Fibroblast of villous mesenchyme (primary cell): ENCODE measurements at places on chromosomes 1 and 21. TPM values are rescaled to one million over a fixed set of nuclear protein-coding genes. Genes with fewer than 3 reads are reported as not detected.

GRCh38 chr21:45335151-45335760 is 47.6 kb upstream of the POFUT2 start:
- DNase-seq: no peak

DNA sequence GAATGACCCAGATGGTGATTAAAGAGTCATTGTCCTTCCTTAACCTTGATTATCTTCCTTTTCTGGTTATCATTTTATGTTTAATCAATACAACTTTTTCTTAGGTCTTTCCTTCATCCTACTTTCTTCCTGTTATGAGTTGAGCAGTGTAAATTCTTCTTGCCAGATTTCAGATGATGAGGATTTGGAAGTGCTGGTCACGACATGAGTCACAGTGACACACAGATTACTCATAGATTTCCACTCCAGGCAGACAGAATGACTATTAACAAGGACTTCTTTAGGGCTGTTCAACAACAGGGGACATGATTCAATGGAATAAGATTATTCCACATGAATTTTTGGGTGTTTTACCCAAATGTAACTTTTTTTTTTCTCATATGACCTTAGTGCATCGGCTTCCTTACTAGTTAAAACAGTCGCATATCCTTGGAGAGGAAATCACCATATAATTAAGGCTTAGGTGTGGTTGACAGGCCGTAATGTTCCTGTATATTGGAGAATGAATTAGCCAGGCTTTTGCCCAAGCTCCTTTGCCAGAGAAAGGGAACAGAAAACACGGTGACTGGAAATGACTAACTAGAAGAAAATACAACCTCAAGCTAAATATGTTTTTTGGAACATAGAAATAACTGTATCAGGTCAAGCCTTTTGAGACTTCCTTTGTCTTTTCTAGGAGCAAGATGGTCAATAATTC is 44.2 kb downstream of the PRRX1 start:
- peak; percentile 93 for DNase-seq

GRCh38 chr1:99956755-99957154 is 13.0 kb upstream of the SLC35A3 start:
- DNase-seq: peak; percentile 88

DNA sequence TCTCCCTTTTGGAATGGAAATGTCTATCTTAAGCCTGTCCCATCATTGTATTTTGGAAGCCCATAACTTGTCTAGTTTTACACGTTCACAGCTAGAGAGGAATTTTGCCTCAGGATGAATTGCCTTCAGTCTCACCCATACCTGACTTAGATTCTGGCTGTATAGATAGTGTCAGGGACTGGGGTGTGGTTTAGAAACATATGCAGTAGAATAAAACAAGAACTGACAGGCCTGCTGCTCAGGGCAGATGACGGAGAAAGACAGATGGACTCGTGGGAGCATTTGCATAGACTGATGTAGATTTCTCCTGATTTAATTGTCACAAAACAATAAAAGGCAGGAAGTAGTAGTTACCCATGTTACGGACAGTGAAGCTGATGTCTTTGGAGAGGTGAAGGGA is 166.7 kb downstream of the UCK2 start:
- no peak for DNase-seq

DNA sequence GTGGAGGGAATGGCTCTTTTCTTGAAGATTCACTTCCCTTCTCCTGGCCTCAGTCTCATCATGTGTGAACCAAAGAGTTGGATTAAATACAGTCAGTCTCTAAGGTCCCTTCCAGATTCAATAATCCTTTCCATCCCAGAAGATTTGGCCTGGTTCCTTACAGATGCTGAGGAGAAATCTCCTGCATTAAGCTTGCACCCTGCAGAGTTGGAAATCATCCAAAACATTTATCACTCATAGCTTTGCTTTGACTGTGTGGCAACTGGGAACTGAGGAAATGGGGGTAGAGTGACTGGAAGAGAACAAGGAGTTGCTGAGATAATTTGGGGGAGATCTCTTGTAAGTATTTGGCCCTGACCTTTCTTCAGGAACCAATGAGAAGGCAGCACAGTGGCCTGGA is 220.5 kb upstream of the SGIP1 start:
- no peak for DNase-seq

OR2AK2 gene
- under 0.01 TPM in 1 of 2 replicates, not detected in the other for total RNA-seq

DNA sequence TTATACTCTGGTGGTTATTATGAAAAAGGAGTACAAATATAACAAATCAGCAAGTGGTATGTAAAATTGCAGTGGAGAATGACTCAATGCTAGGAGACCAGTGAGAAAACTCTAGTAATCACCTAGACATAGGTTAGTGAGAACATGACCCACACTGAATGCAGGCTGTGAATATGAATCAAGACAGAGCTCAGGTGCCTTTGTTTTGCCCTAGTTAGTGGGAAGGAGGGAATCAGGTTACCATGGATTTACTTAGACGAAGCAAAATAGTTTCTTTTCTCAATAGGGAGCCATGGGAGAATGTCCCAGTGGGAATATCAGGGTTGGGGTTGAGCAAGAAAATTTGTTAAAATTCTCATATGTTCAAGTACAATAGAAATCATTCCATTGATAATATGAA is 10.6 kb upstream of the GCLM start:
- DNase-seq: no peak

GRCh38 chr1:109104364-109105151 is 9.4 kb upstream of the ELAPOR1 start:
- no peak for DNase-seq

DNA sequence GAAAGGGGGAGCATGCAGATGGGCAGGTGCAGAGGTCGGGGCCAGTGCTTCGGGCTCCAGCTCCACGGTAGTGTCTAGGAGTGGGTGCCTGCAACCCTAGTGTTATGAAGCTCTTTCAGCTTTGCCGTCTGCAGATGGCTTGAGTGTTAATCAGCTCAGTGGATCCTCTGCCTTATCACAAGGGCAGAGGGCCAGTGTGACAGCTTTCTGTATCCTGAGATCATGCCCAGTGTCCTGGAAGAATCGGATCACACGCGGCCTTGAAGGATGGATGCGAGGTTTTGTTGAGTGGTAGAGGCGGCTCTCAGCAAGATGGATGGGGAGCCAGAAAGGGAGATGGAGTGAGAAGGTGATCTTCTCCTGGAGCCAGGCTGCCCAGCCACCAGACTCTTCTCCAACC is 25.5 kb upstream of the C1orf146 start:
- DNase-seq: no peak

NEK7 gene
- total RNA-seq: 183 and 366 TPM in 2 replicates

RASAL2 gene
- 30.9 and 40.6 TPM in 2 replicates for total RNA-seq

GRCh38 chr1:85201340-85202091 is 700 bp upstream of the SYDE2 start:
- peak; percentile 62 for DNase-seq

FCRL1 gene
- not detected in 2 replicates for total RNA-seq

- no peak for DNase-seq
These were observed 10.0 kb upstream of the FAM131C start for GRCh38 chr1:16083486-16083885.

HES2 gene
- 0.43 TPM in 1 of 2 replicates, not detected in the other for total RNA-seq

C1orf56 gene
- total RNA-seq: 2.6 and 3.0 TPM in 2 replicates

DNA sequence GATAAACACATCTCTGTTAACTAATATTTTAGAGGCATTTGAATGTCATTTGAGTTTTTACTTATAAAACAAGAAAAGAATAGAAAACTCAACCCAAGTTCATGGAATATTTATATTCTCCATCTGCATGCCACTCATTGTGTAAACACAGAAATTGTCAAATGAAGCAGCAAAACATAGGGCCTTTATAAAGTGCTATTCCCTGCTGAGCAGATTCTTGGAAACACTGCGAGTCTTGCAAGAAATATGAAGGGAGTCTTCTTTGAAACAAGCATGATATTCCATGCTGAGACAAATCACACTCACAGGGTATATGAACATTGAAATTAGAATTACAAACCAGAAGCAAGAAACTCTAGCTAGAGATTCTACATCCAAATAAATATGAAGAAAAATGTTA is 655.8 kb downstream of the BRINP3 start:
- DNase-seq: no peak

DNA sequence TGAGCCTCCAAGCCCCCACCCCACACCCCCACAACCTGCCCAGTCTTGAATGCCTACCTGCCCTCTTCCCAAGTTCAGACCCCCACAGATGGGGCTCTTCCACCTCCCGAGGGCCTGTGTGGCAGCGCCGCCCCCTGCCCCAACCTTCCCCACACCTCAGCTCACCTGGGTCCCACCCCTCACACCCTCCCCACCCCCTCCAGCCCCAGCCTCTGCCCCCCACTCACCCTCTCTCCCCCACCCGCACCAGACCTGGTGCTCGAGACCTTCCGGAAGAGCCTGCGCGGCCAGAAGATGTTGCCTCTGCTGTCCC is 9.2 kb downstream of the TNFRSF18 start:
- DNase-seq: no peak

KCNJ6 gene
- under 0.01 TPM in 1 of 2 replicates, not detected in the other for total RNA-seq

DNA sequence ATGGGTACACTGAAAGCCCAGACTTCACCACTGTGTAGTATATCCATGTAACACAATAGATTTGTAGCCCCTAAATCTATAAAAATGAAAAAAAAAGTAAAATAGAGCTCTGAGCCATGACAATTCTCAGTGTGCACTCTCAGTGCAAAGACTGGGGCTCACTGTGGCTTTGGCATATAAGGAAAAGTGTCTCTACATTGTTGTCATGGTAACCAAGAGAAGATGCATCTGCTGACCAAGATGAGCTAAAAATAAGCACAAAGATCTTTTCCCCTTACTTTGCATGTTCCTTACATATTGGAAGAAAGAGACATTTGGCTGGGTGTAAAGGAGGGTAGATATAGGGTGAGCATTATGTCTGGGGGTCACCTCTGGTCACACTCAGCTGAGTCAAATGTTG is 12.0 kb downstream of the PGLYRP4 start:
- no peak for DNase-seq

- no peak for DNase-seq
These were observed 62.9 kb downstream of the TBX19 start for GRCh38 chr1:168343566-168343965.

- no peak for DNase-seq
These were observed 106.8 kb downstream of the TOMM20 start for GRCh38 chr1:235021815-235022214.

LCE1E gene
- total RNA-seq: not detected in 2 replicates

ACTA1 gene
- total RNA-seq: not detected in 2 replicates
